ENCODE measurements at places on chromosomes 16 and 17.

DNA sequence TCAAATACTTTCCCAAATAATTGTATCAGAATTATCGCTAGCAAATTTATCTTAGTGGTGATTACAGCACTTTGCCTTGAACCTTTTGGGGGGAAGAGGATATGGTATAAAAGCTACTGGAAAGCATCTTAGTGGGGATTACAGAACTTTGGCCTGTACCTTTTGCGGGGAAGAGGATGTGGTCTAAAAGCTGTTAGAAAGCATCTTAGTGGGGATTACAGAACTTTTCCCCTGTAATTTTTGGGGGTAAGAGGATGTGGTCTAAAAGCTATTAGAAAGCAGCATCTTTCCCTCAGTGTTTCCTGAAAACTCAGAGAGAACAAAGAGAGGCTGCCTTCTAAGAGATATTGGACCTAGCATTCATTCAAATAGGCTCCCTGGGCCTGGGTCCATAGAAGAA, 4.1 kb downstream of the SLFN12 start:
- no peak for DNase-seq

DNA sequence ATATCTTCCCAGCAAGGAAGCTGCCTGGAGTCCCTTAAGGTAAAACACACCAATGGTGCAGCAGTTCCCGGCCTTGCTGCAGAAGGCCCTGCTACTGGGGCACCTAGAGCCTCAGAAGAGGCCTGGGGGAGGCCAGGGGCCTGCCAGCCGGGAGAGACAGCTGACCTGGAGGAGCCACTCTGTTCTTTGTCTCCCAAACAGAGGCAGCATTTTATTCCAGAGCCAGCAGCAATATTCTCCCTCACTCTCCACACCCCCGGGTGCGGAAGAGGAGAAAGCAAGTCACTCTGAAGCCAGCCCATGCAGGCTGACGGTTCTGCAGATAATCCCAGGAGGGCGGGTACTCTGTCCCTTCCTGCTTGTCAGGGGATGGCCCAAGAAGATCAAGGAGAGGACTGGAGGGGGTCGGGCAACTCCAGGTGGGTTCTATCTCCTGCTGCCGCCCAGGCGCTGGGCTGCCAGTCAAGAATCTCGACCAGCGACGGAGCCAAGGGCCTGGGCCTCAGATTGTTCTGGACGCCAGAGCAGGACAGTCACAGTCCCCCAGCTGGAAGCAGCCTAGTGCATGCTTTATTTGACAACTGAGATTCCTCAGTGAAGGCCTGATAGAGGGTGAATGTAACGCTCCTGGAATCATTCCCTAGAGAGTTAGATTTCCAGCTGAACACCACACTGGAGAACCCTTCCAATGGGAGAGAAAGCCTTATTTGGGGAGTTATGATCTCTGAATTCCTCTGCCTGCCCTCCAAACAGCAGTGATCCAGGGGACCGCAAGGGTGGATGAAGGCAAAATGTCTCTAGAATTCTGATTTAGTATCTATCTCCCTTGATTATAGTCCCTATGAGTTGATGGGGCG, 1.1 kb upstream of the KIFC3 start:
- no peak for DNase-seq

DNA sequence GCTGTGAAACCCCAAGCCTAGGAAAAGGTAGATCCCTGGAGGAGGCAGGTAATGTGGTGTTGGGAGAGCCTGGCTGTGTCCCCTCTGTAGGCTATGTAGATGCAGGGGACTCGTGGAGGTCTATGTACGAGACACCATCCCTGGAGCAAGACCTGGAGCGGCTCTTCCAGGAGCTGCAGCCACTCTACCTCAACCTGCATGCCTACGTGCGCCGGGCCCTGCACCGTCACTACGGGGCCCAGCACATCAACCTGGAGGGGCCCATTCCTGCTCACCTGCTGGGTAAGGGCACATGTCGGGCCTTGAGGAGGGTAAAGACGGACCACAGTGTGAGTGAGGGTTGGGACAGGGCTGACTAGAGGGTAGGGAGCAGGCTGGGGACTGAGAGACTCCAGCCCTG, 12.0 kb downstream of the ACE start:
- DNase-seq, result no peak

DNA sequence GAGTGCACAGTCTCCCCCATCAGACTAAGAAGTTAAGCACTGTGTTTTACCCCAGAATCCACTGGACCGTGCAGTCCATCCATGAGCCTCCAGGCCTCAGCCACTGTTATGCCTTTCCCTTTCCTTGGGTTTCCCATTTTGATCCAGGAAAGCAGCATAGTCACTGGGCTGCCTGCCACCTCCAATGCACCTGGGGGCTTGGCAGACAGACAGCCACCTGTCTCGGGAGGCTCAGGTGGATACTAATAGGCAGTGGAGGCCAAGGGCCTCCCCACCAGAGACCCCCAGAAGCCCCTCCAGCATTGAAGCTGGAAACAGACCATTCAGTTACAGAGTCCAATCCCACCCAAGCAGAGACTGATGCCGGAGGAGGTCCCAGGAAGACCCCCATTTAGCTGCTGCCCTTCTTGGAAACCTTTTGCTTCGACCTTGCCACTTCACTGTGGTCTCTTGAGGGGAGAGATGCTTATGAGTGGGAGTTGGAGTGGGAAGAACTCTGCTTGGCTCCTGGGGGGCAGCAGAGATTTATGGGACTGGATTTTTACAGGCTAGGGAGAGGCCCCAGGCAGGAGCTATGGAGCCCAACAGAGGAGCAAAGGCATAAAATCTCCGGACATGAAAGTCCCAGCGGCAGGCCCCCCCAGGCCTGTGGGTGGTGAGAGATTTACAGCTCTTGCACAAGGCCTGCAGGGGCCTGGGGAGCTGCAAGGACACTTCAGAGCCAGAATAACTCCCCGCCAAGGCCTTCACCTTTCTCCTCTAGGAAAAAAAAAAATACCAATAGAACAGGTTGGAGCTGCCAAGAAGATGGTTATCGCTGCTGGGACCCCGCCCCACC, 12.2 kb upstream of the SP2 start:
- DNase-seq, result no peak

DNA sequence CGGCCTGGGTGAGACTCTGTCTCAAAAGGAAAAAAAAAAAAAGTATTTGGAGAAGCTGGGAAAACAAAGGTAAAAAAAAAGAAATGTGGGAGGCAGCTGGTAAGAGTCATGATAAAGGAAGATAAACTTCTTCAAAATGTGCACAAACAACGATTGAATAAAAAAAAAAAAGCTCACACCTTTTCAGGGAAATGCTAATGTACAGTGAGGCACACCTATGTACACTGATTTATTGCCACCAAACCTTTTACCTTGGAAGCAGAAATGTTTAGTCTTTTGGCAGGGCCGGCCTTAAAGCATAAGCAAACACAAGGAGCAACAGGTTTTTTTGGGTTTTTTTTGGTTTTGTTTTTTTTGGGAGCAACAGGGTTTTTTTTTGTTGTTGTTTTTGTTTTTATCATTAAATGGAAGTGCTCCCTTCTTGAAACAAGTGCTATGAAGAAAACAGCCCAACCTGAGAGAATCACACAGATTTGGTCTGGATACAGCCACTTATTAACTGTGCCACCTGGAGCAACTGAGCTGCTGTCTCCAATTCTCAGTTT, 29.8 kb upstream of the KCNJ2 start:
- DNase-seq, result no peak

Data from effector CD4-positive, alpha-beta T cell (primary cell).